Esophagus squamous epithelium (tissue), 5 donors: ENCODE measurements at places on chromosomes 1 and 21.

- no peak for DNase-seq
These were observed 178.7 kb upstream of the DPYD start for GRCh38 chr1:98099501-98099900.

DNA sequence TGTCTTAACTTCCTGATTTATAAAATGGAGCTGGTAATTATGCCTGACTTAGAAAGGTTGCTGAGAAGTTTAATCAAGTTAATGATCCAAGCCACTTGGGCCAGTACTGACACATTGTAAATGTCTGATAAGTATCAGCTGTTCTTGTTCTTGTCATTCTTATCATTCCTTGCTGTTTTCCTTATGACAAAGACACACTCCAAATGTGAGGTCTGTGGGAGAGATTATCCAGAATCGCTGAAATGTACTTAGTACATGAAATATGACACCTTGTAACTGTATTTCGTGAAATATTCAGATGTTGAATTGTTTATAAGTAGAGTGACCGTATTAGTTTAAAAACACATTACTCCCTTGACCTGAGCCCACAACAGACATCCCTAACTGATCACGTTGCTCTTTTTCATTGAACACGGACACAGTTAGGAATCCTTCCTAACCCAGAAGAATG, 6.1 kb downstream of the AADACL4 start:
- DNase-seq, result no peak

GRCh38 chr1:225653463-225654276, 747 bp upstream of the ENAH start:
- DNase-seq, result no peak

- DNase-seq, result no peak
These were observed 214.7 kb downstream of the SDCCAG8 start for GRCh38 chr1:243470502-243470901.

GRCh38 chr1:31669786-31670592, 25.3 kb upstream of the PEF1 start:
- no peak for DNase-seq

DNA sequence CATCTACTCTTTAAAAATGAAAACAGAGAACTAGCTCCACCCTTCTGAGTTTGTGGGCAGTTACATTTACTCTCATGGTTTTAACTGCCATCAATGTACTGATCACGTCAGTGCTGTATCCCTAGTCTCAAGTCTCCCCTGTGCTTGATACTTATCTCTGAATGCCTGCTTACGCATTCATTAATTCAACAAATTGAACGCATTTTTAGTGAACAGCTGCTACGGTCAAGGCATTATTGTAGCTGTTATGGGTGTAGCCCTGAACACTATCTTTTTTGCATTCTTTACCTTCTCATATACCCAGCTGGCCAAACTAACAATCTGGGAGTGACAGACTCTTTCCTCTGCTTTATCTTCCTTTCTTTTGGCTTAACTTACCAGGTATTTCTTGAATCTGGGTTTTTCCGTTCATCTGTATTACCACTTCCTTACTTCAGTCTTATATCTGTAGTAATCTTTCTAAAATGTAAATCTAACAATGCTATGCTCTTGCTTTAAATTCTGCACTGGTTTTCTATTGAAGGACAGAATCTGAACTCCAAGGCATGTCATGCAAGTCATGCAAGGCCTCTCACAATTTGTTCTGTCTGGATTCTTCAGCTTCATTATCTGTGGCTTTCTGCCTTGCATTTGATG, 33.3 kb downstream of the SMG7 start:
- DNase-seq, result no peak

GRCh38 chr1:62294261-62294660, 25.0 kb downstream of the KANK4 start:
- no peak for DNase-seq

DNA sequence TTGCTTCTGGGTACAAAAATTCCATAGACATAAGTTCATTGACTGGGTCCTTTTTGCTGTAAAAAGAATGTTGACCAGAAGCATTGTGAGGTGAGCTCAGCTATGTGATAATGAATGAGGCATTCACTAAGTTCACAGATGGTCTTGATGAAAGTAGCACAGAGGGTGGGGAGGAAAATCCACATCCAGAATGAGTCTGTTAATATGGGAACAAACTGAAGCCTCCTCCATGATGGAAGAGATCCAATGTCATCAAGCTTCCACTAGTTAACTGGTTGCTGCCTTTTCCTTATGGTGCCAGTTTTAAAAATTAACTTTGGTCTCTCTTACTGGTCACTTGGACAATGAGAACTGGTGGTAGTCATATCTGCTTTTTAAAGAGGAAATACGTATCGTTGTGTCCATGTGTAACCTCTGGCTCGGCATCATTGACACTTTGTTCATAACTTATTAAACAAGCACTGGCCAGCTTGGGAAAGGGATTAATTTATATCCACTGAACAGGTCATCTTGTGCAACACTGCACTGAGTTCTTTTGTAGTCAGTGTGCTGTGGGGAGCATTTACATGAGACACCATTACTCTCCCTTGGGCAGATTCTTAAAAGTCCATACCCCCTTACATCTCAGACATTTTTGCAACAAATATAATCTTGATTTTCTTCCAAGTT, 88.6 kb downstream of the ADAMTS1 start:
- no peak for DNase-seq

- DNase-seq, result no peak
These were observed 7.3 kb upstream of the CTRC start for GRCh38 chr1:15430787-15431570.

- DNase-seq, result no peak
These were observed 3.2 kb upstream of the OLFML2B start for GRCh38 chr1:162026881-162027280.

DNA sequence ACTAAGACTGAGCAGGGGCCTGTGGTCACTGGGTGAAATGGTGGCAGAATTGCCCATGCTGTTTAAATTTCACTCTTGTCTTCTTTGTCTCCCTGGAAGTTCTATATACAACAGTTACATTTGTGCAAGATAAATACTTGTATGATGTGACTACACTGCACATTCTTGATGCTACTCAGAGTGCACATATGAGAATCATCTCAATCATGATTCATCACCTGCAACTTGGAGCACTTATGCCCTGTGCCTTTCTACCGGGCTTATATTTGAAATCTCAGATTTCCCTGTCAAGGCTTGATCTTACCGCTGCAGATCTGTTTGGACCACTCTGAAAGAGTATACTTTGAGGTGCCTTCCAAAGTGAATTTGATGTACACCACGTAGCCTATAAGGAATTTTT, 10.6 kb downstream of the PGM1 start:
- no peak for DNase-seq

DNA sequence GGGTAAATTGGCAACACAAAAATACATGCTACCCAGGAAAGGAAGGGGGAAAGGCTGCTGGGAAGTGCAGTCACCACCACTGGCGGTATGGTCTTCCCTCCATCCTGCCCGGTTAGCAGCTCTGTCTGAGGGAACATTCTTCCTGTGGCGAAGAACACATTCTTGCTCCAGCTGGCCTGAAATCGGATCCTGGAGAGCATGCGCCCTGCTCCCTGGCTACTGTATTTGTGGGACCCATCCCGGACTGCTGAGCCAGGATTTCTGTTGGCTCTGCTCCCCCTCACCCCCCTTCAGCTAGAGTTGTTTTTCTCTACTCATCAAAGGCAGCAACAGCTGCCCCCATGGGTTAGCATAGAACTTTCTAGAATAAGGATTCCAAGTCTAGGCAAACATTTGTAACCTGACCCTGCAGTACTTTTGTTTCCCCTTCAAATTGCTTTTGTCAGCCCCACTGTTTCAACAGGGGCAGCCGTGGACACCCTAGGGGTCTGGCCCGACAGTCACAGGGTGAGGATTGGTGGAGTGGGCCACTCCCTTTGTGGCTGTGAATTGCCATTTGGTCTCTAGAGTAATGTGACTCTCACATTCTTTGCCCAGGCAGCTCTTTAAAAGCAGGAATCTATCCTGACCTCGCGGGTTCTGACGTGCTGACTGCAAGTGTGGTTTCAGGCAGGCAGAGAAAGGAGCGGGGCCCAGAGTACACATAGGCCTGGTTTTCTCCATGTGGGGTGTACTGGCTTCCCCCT, 157.7 kb downstream of the TOMM20 start:
- DNase-seq, result no peak

DNA sequence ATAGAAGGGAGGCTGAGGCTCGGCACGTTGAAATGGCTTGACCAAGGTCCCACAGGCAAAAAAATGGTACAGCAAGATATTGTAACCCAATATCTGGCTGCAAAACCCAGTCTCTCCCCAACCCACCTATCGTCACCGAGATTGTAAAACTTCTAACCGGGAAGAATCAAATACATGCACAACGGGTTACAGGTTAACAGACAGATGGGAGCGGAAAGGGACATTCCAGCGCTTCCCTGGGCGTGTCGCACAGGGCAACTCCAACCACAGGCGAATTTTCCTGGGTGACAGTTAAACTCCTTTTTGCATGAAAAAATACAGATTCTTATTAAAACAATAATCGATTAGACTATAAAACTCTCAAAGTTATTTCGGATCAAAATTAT, 31.8 kb upstream of the JUN start:
- DNase-seq, result no peak

- no peak for DNase-seq
These were observed 37.7 kb upstream of the DDAH1 start for GRCh38 chr1:85502625-85503083.

- DNase-seq, result no peak
These were observed 138.5 kb downstream of the LRIG2 start for GRCh38 chr1:113211467-113211866.

DNA sequence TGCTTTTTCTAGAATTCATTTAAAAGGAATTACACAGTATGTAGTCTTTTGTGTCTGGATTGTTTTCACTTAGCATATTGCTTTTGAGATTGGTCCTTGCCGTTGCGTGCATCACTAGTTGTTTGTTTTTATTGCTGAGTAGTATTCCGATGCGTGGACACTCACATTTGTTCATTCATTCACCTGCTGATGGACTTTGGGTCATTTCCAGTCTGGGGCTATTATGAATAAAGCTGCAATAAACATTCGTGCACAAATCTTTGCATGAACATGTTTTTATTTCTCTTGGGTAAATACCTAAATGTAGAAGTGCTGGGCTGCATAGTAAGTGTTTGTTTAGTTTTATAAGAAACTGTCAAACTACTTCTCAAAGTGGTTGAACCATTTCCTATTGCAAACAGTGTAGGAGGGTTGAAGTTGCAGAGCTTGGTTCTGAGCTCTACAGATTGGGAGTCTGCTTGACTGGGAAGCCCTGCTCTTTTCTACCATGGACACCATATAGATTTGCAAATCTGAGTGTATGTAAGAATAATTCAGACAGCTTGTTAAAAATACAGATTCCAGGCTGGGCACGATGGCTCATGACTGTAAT, 404.7 kb upstream of the PROX1 start:
- no peak for DNase-seq

- DNase-seq, result no peak
These were observed 283.1 kb downstream of the NUF2 start for GRCh38 chr1:163604896-163605295.

- no peak for DNase-seq
These were observed 408.4 kb upstream of the PTBP2 start for GRCh38 chr1:96313216-96313615.
